Left renal cortex interstitium (tissue), 4 donors: ENCODE measurements at places on chromosomes 2 and 18.

GRCh38 chr2:160651416-160652200, 158.0 kb upstream of the RBMS1 start:
- DNase-seq, result no peak

DNA sequence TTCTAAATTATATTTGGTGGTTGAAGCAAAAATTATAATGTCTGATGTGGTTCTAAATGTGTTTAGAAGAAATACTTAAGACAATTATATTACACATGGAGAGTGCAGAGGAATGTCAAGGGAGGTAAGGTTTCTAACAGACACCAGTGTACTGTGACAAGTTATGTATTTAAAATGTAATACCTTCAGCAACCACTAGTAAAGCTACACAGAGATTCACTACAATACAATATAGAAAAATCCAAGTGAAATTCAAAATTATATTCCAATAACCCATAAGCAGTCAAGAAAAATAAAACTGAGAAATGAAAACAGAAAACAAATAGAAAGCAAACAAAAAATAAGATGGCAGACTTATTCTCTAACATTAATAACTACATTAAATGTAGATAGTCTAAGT, 249.5 kb upstream of the KLHL14 start:
- no peak for DNase-seq

DNA sequence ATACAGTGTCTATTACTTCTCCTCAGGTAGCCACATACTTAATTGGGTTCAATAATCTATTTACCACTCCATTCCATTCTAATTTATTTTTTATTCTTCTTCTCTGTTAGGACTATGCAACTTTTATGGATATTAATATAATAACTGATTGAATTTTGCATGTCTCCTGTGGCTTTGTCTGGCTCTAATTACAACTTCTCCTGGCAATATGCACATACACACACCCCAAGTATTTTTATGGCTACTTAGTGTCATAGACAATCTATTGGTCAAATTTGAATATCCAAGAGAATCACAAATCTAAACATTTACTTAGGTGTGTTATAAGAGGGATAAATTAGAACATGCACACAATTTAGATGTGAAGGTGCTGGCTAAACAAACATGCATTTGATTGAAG, 73.1 kb downstream of the BOD1L2 start:
- no peak for DNase-seq

DNA sequence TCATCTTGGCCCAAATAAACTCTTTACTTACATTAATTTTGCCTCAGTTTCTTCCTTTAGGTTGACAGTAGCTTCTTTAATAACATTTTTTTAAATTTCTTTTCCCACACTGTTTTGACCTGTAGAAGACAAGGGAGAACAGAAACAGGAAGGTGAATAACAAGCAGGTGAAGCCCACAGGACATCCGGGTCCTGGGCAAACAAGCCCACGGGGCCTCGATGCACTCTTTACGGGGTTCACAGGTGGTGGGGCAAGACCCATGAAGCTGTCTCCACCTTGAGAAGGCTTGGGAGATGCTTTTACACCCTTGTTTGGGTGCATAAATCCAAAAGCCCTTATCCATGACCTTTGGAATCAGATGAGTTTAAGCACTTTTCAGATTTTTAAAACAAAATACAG, 301.0 kb upstream of the MGAT5 start:
- no peak for DNase-seq

GRCh38 chr2:42795841-42796301, 3.5 kb upstream of the HAAO start:
- no peak for DNase-seq

DNA sequence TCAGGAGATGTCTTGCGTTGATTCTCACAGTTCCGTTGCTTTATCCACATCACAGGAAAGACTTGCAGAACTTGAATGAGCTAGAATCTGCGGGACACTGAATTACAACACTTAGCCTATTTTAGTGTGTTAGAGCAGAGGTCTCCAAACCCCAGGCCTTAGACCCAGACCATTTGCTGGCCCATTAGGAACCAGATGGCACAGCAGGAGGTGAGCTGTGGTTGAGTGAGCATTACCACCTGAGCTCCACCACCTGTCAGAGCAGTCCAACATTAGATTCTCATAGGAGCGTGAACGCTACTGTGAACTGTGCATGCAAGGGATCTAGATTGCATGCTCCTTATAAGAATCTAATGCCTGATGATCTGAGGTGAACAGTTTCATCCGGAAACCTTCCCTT, 3.8 kb downstream of the MRPL30 start:
- no peak for DNase-seq

GRCh38 chr2:122112216-122113005, 357.0 kb downstream of the TSN start:
- no peak for DNase-seq

DNA sequence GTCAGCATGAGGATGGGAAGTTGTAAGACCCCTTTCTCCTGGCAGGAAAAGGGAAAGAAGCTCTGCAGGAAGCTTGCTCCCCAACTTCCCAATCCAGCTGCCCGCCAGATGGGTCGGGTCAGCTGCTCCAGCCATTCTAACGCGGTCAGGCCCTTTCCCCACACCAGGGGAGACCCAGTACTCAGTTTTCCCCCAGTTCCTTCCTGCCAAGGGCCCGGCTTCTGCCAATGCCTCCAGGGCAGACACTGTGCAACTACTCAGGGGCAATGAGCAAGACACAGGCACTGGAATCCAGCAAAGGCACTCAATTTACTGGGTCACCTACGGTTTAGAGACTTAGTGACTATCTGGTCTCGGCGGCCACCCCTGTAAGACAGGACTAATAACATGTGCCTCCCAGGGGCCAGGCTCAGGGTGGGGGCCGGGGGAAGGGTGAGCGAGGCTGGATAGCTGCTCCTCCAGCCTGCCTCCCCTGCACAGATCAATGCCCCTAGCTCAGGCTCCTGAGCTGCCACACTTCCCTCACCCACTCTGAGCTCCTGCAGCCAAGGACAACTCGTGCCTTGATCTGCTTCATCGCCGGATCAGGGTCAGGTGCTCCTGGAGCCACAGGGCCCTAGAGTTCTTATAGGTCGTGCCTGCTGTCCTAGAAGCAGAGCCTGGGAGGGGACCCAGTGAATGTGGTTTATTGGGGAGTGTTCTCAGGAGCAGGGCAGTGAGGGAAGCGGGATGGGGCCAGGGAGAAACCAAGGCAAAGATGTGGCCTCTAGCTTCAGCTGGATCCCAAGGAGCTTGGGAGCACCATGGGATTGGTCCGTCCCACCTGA, 171.1 kb downstream of the ZFP36L2 start:
- no peak for DNase-seq

- DNase-seq, result peak; percentile 68
Measured at GRCh38 chr2:42810971-42811811, 18.8 kb upstream of the HAAO start.

DNA sequence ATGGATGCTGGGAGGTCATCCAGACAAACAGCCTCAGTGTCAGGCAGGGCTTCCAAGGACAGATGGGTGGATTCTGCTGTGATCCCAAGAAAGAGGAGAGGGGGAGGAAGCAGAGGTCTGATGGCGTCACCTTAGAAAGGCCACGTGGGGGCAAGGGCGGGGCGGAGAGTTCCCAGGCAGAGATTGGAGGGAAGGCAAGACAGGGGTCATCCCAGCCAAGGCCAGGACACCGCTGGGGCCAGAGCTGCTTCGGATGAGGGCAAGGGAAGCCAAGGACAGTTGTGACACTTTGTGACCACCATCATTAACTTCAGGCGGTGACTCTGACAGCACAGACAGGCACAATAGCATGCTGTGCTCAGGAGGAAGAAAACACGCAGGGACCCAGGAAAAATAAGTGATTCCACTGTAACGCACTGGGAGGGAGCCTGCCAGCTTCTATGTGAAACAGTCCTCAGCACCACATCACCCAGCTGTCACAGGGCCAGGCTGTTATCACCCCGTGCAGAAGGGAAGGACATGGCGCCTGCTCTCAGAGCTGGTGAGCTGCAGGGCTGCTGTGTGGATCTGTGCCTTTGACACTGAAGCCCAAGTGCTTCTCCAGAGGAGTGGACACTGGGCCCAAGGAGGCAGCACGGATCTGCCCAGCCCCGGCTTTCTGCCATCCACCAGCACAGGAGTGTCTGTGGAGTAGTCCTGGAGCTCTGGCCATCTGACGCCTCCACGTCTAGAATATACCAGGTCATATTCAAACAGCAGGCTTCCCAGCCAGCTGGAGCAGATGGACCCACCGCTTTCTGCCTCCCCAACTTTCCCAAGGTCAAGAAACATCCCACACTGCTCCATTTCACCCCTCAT, 204.1 kb downstream of the NDUFA10 start:
- no peak for DNase-seq

- no peak for DNase-seq
Measured at GRCh38 chr2:25335971-25336370, 5.8 kb downstream of the DNMT3A start.

DNA sequence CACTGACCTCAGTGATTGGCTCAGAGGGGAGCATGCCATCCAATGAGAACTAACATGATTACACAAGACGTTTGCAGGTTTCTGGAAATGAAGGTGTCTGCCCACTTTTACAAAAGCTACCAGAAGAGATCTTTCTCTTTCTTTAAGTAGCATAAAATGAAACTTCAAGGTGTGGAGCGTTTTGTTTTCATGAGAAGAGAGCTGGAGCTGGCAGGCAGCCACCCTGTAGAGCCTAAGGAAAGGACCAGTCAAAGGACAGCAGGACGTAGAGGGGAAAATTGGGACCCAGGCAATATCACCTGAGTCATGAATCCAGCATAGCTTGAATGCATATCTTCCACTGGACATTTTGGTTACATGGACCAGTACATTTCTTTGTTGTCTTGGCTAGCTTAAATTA, 331.0 kb downstream of the EPHA4 start:
- DNase-seq, result no peak

GRCh38 chr2:6103372-6103771, 411.2 kb downstream of the SOX11 start:
- no peak for DNase-seq

- DNase-seq, result no peak
Measured at GRCh38 chr18:37554399-37554787, 11.2 kb downstream of the CELF4 start.

- DNase-seq, result no peak
Measured at GRCh38 chr2:111944531-111945210, 46.3 kb downstream of the MERTK start.

DNA sequence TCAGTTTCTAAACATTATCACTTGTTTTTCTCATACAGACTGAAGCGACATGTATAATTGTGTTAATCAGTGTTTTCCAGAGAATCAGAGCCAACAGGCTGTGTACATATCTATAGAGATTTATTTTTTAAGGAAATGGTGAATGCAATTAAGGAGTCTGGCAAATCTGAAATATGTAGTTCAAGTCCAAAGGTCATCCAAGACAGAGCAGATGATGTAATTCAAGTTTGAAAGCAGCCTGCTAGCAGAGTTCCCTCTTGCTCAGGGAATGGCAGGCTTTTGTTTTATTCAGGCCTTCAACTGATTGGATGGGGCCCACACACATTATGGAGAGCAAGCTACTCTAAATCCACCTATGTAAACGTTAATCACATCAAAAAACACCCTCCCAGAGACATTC, 282.6 kb downstream of the CBLN2 start:
- DNase-seq, result no peak

DNA sequence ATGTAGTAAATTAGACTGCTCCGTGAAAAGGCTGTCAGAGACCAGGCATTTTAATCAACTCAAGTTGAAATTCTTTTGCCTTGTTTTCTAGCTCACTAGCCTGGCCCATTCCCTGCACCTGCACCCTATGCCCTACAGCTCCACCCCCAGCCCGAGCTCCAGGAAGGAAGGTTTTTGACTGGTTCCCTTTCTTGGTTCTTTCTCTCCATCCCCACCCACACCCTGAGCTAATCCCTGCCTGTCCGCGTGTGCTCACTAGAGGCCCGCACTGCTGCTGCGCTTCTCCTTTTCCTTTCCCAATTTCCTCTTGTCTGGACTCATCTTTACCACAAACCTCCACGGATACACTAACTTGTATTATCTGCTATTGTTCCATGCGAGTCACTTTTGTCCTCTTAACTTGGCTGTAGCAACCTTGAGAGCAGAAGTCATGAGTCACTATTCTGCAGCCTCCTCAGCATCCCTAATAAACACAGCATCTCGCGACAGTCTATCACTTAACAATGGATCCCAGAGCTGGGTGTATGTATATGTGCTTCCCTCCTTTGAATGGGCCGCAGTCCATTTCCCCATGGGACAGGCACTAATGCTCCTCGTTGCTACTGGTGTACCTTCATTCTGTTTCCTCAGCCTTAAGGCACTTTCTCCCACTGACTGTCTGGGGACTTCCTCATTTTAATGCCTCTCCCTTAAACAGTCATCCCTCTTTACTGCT, 36.5 kb downstream of the COLEC12 start:
- no peak for DNase-seq

DNA sequence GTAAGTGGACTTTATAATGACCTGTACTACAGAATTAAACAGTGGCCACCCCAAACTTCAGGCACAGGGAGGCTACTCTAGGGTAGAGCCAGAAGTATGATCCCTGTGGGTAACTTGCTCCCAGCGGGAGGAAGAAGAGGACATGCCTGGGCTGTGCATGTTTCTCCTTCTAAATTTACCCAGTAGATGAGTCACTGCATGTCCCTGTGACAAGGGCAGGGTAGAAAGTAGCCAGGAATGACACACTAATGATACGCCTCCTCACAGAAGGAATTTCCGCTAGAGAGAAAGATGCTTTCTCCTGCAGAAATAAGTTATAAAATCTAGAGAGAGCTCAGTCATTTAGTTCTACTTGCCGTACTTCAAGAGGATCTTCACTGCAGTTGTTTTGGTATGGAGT, 7.5 kb downstream of the ACYP2 start:
- no peak for DNase-seq

DNA sequence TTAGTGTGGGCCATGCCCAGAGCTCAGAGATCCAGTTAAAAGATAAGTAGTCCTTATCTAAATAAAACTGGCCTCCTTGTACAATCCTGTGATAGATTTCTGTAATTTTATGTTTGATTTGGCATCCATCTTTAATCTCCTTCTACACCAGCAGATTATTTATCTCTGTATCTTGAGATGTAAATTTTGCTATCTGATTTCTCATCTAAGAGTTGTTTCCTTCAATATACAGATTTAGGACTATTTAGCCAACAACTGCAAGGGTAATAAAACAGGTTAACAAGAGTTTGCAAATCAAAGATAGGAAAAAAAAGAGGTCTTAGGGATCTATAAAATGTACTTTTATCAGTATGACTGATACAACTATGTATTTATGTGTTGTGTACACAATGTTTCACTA, 68.6 kb upstream of the ABCA12 start:
- no peak for DNase-seq

- DNase-seq, result no peak
Measured at GRCh38 chr2:108978709-108979111, 10.3 kb downstream of the EDAR start.

DNA sequence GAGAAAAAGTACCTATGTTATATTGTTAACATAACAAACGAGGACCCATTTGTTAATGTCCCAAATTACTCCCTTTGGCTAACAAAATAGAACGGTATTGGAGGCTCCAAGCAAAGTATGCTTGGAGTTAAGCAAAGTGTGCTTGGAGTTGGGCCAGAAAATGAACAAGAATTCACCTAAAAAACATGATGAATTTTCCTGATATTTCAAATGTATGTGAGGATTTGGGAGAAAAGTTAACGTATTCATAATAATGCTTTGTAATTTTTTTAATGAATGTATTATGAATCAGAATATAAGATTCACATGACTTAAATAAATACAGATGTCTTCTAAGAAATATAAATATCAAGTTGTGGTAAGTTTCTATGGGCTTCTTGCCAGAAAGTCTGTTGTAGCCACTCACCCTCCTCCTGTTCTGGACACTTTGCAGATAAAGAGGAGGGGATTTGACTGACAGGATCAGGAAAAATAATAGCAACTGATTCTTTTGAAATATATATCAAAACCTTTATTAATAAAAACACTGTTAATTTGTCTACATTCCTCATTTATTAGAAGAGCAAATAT, 423.7 kb upstream of the MMADHC start:
- no peak for DNase-seq
